ENCODE measurements at places on chromosomes 3 and 15.

DNA sequence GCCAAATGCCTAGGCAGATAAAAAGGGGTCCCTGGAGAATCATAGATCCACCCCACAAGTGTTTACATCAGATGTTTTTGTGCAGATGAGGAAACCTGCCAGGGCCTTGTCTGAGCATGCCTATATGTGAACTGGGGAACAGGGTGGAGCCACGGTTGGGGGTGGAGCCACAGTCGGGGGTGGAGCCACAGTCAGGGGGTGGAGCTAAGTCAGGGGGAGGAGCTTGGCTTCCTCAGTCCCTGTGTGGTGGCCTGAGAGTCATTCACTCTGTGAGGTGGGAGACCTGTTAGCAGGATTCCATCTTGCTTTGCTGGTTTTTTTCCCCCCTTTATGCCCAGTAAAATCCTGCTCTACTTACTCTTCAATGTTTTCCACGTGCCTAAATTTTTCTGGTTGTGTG lies 57.8 kb upstream of the TGFBR2 start:
- no peak for DNase-seq

DNA sequence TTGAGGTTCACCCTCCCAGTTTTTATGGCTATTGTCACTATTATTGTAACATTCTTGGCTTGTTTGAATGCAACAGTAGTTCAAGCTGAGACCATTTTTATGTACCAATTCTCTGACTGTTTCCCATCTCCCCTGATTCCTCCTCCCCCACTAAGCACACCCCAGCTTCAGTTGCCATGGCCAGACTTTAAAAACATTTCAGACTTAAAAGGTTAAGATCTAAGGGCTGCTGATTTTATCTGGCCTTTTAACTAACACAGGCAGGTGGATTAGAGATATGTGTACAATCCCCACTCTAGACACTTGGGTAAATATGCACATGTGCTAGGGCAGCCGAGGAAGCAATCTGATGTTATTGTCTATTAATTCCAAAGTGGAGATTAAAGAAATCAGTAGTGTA lies 386.3 kb upstream of the NR2F2 start:
- no peak for DNase-seq

DNA sequence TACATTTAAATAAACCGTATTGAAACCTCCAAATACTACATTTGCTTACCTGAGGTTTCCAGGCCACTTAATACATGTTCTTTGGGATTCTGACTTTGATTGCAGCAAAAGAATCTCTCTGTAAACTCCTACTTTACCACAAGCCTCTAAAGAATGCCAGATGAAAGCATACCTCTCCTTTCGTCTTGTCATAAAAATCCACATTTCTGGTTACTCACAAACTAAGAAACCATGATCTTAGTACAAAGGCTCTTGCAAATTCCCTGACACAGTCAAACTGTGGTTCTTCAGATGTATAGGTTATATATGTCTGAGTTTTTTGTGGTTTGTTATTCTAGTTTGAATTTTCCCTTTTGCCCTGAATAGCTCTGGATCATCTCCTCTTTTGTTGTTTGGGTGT lies 188.4 kb downstream of the RAP2B start:
- DNase-seq: no peak

GRCh38 chr3:189967254-189967865 lies 153.3 kb downstream of the P3H2 start:
- DNase-seq: peak; percentile 23

DNA sequence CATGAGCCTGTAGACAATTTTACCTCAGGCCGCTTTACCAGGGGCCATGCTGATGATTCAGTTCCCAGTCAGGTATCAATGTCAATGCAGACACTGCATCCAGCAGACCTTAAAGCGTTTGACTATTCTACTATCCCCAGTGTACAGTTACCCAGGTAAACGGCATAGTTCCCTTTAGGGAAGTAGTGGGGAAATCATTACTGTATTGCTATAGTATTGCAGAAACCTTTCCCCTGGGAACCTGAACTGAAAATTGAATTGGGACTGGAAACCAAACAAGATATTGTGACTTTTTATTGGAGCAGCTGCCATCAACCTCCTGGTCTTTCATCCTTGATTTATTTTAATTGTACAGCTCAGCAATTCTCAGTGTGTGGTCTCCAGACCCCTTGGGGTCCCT lies 6.6 kb upstream of the INAFM2 start:
- DNase-seq: no peak

DNA sequence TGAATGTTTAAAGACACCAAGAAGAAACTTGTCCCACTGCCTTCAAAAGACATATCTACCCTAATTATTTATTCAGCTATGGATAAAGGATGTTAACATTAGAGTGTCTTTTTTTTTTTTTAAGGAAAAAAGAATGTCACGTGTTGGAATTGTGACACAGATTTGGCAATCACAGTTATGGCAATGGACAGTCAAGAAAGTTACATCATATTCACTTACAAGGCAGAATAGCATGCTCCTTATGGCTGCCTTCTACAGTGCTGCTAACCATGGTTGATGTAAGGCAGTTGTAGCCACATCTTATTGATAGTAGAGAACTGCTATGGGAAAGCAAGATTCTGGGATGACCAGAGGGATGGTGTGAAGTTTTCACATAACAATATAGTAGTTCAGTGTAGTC lies 128.8 kb upstream of the ZBTB20 start:
- no peak for DNase-seq

DNA sequence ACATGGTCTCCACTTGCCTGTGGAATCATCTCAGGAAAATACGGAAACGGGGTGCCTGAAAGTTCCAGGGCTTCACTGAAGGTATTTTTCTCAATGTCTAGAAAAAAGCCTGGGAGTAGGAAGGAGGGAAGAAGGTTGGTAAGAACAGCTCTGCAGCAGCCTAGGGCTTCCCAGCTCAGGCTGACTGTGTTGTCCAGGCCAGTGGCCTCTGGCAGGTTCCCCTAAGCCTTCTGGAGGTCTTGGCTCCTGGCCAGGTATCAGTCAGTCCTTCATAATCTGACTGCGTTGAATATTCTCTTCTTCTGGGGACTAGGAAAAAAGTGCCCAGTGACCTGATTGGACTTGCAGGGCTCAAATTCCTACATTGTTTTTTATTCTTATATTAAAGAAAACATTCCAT lies 38.6 kb downstream of the SSR3 start:
- peak; percentile 24 for DNase-seq

- DNase-seq: no peak
Measured at GRCh38 chr3:127915115-127915936, at the start of gene KBTBD12. TSS of gene KBTBD12 (plus strand) at chr3:127915232. CDS start at chr3:127923062, 7,830 bp downstream.

DNA sequence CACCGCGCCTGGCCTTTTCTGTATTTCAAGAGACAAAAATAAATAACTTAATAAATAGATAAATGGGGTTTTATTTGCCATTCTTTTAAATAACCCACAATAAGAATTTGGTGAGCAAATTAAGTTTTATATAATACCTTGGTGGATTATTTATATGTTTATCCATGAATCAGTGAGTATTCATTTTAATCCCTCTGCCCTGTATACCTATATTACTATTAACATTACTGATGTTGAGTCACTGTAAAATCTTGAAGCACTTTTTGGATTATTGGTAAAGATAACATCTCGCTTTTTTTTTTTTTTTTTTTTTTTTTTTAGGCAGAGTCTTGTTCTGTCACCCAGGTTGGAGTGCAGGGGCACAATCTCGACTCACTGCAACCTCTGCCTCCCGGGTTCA lies 154.1 kb downstream of the ZNF609 start:
- no peak for DNase-seq

DNA sequence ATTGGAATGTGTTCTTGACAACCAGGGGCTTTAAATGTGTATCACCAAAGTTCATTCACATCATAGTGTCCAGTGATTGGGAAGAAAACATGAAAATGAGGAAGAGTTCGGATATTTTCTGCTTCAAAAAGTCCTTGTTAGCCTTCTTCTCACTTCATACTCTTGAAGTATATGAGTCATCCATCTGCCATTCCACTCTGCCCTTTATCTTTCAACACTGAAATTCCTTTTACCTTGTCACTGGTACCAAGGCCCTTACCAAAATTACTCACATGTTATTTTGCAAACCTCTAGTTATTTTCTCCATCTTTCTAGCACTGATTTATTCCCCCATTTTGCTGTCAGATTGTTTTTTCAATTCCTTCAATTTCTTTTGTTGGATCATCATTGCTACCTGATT lies 32.5 kb downstream of the OR5H15 start:
- DNase-seq: no peak

DNA sequence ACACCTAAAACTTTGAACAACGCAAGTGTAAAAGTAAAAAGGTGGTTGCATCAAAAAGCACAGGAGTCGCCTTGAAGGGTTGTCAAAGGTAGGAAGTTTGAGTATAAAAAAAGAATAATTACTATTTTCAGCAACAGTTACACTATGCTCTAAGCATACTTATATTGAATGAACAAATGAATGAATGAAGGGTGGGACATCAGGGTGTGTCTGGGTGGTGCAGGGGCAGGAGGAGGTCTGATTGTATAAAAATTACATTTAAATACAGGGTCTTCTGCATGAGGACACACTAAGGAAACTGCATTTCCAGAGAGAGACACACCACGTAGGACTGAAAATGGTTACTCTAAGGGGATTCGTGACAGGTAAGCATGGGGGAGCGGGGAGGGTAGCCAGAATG lies at the start of gene ARGFX:
ARGFX (plus strand) TSS at position 301 of the 400 bp plus-strand sequence. CDS start 2,765 bp downstream, outside the sequence.
- DNase-seq: no peak

DNA sequence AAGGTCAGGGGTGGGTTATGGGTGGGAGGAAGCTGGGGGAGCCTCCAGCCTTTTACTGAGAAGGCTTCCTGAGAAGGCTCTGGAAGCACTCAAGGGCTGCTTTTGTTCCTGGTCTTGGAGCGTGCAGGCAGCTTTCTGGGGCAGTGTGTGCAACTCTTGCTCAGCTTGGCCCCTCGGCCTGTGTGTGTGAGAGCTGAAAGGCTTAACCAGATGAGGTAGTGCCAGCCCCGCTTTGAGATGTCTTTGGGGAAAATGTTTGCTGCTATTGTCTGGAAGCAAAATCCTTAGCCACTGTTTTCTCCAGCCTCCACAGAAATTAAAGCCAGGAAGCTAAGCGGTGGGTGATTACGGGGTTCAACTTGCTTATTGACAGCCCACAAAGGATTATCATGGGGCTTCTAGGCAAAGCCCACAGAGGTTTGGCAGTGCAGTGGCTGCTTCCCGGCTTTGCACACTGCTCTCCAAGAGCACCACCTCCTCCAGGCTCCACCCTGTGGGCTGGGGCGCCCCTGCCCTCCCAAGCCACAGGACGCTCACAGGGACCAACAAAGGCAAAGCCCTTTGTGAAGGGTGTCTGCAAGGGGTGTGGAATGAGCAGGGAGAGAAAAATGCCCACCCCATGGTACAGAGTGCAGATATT lies 121.7 kb upstream of the TLE3 start:
- DNase-seq: no peak

GRCh38 chr3:98361289-98361688 lies 7.6 kb downstream of the OR5K4 start:
- no peak for DNase-seq

DNA sequence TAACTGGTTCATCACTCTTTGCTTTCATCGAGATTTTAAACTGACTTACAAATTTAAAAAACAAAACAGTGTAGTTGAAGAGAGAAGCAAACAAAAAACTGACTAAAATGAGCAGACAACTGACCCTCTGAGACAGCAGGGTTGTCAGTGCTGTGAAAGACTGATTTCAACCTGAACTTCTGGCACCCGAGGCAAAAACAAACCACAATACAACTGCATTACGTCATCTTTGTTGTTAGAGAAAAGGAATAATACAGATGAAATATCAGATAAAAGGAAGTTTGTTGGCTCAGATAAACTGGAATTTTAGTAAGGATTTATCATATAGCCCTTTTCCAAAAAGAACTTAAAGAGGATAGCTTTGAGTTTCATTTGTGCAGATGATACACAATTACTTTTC lies 51.1 kb downstream of the PARP15 start:
- no peak for DNase-seq

DNA sequence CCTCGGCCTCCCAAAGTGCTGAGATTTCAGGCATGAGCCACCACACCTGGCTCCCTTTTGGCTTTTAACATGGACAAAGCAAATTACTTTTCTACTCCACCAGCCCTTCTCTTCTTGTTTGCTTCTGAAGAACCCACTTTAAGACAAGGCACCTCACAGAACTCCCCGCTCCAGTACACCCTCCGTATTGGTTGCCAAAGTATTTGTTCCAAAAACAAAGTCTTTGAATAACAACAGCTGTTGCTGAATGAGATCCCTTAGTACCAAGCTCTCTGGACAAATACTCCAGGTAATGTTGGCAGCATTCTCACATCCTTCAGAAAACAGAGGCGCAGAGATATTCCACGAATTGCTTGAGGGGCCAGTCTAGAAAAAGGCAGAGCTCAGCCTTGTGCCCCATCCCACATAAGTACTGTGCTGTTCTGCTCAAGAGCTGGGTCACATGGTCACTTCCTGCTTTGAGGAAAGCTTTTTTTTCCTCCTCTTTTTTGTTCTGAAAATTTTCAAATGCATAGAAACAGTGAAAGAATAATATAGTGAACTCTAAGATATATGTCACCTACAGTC lies 7.3 kb upstream of the CHCHD6 start:
- no peak for DNase-seq

DNA sequence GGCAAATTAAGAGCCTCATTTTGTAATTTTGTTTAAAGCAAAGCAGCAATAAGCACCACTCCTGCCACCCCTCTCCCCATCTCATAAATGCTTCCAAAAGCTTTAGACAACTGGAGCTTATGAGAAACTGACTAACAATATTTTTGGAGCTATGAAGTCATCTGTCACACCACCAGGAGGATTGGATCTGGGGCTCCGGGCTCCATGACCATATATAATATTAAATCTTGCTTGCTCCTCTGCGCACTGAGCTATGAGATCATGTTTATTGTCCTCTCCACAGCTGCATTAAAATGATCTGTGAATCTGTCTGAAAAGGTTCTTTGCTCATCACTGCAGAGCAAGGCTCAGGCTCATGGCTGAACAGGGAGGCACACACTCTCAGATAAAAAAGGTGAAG lies 323.7 kb downstream of the ZNF621 start:
- DNase-seq: no peak

DNA sequence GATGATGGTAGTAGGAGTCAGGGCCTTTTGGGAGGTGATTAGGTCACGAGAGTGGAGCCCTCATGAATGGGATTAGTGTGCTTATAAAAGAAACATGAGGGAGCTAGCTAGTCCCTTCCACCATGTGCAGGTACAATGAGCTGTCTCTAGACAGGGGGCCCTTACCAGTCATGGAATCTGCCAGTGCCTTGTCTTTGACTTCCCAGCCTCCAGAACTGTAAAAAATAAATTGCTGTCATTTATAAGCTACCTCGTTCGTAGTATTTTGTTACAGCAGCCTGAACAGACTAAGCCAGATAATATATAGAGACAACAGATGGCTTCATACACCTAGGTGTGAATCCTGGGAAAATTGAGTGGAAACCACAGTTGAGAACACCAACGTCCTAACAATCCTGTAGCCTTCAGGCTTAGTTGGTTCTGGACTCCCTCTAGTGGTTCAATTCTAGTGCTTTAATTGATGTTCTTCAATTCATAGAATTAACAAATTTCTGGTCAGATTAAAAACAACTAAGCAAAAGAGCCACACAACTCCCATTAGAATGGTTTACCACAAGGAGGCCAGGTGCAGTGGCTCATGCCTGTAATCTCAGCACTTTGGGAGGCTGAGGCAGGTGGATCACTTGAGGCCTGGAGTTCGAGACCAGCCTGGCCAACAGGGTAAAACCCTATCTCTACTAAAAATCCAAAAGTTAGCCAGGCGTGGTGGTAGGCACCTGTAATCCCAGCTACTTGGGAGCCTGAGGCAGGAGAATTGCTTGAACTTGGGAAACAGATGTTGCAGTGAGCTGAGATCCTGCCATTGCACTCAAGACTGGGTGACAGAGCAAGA lies 21.3 kb upstream of the GATM start:
- no peak for DNase-seq

- DNase-seq: no peak
Measured at GRCh38 chr3:155963570-155963969, 93.1 kb downstream of the GMPS start.

Measured in NCI-H1417 (cell line).